ENCODE measurements at places on chromosomes 6 and 20.

DNA sequence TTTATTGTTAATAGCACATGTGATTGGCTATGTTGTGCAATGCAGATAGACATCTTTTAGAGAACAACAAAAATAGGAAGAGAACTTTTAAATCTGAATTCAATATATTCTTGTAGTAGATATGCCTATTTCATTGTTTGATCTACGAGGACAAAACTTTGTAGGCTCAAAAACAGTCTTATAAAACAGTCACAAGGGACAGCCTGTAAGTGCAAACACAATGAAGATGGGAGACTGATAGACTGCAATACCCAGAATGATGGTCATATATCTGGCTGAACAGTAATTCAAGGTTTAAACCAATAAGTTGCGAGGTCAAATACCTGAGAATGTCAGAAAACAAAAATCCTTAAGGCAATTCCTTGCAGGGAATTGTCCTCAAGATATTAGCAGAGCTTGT is 1342.9 kb upstream of the ADGRB3 start:
- no peak for DNase-seq

- DNase-seq = no peak
Observed at GRCh38 chr6:90199900-90200299, 96.7 kb downstream of the BACH2 start.

DNA sequence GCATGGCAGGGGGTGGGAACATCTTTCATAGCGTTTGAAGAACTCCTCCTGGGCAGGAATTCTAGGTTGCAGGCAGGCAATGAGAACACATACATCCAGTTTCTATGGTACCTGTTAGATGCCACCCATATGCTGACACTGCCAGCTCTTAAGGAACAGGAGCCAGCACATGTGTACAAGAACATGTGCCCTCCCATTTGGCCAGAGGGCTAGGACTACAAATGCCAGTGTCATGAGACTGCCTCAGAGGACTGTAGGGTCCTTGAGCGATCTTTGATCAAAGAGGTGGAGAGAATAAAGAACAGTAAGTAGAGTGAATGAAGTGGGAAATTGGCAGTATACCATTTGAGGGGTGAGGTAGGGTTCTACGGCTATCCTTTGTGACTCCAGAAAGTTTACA is 45.8 kb downstream of the GCLC start:
- no peak for DNase-seq

DNA sequence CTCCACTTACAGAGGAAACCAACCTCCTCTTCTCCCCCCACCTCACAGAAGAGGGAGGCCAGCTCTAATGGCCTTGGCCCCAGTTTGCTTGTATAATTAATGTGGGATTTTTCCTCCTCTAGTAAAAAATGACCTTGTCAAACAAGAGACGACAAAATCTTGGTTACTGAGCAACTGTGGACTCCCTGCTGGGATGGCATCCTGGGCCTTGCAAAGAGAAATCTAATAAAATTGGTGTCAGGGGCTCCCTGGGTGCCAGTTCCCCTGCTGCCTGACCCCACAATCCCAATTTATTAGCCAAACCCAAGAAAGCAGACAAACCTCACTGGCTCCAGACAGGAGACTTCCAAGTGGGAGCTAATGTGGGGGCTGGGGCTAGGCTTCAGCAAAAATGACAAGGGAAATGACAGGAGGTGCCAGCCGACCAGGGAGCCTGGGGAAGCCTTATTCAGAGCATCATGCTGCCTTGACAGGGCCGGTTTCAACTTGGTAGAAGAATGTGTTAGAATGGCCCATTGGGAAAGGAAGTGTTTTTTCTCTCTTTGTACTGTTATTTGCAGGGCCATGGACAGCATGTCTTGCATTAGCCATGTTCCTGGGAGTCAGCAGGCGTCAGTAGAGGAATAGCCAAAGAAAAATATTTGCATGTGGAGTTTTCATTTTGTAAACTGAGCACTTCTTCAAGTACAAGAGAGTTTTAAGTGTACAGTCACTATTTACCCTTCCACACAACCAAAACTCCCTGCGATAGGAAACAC is 816.9 kb downstream of the DHX35 start:
- no peak for DNase-seq

GRCh38 chr20:62623488-62624324 is 18.6 kb upstream of the SLCO4A1 start:
- peak; percentile 94 for DNase-seq

DNA sequence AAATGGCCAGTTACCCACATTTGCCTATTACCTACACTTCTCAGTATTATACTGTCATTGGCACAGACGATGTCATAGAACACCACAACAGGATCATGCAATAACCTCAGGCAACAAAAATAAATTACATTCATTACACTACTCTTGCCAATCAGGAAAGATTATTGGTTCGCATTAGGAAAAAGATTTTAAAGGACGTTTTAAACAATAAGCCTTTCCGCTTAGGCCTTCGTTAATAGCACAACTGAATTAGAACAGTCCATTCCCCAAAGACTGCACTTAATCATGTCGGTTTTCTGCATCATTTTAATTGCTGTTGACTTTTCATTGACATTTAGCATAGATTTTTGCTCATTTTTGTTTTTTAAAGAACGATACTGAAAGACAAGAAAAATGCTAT is 912 bp upstream of the SENP6 start:
- no peak for DNase-seq

DNA sequence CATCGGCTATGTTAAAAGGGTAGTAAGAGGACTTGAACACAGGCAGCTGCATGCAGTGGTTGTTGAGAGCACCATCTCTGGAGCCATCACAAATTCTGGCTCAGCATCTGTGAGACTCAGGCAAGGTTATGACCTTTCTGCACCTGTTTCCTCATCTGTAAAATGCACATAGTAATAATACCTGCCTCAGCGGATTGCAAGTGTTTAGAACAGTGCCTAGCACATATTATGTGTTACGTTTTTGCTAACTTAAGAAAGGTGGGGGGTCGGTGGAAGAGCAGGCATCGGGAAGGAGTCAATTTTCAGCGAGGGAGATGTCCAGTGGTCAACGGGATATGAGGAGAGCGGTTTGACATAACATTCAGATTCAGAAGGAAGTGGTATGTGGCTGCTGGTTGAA is 2.9 kb downstream of the LY6G5C start:
- DNase-seq = no peak

GRCh38 chr6:133955582-133956415 is 2.8 kb downstream of the TBPL1 start:
- no peak for DNase-seq

- peak; percentile 33 for DNase-seq
Observed at GRCh38 chr20:50041246-50041873, 58.6 kb downstream of the SNAI1 start.

DNA sequence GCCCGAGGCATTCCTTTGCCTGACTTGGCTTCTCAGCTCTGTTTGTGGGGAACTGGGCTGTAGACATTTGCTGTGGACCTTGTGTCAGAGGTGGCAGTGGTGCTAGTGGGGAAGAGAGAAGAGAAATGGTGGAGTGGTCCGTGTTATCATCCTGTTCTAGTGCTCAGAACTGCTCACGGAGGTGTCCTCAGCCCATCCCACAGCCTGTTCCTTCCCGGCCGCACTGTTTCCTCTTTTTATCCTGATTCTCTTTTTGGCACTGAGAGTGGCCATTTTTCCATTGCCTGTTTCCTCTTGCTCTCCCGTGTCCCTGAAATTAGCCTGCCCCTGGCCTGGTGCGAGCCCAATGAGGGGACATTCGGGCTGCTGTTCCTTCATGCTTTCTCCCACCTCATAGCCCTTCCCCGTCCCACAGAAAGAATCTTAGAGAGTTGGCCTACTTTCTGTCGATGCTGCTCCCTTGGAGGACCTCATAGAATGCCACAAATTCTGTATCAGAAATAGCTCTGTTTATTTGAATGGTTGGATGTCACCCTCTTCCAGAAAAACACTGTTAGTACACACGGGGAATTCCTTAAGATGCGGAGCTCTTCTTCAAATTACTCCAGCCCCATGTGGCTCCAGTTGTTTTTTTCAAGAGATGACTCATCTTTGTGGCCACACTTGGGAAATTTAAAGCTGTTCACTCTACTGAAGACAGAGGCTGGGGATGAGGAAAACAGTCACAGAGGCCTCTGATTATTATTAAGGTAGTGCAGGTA is 26.1 kb downstream of the FARS2 start:
- peak; percentile 94 for DNase-seq

Measured in inflammatory macrophage treated with lipopolysaccharide for 1 hour (primary cell).